CD4-positive, alpha-beta T cell treated with Interferon gamma for 1 hour (primary cell): ENCODE measurements at places on chromosomes 2 and 18.

DNA sequence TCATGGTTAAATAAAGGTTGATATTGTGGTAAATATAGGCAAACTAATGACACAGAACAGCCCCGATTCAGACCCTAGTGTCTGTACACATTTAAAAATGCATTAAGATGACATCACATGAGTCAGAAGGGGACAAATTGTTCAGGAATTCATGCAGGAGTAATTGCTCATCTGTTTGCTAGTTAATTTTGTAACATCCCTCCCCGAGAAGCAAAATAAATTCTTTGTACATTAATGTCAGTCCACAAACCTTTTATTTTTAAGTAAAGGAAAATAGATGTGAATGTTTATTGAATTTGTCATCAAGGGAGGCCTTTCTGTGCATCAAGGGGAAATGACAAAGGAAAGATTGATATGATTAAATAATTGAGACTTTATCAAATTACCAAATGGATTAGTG is 69.9 kb downstream of the SH3BP4 start:
- DNase-seq, result no peak

DNA sequence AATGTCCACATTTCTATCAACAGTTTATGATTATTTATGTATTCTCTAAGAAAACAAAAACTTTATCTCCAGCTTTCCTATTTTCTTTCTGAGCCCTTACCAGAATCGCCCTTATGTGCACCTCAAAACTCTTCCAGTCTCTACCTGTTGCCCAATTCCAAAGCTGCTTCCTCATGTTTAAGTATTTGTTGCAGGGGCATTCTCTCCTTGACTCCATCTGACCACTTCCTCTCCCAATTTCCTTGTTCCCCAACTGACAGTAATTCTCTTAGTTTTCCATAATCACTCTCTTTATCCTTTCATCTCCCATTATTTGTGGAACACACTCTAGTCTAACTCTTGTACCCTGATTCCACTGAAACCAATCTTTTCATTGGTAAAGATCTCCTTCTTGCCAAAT is 105.4 kb upstream of the RBBP8 start:
- no peak for DNase-seq

DNA sequence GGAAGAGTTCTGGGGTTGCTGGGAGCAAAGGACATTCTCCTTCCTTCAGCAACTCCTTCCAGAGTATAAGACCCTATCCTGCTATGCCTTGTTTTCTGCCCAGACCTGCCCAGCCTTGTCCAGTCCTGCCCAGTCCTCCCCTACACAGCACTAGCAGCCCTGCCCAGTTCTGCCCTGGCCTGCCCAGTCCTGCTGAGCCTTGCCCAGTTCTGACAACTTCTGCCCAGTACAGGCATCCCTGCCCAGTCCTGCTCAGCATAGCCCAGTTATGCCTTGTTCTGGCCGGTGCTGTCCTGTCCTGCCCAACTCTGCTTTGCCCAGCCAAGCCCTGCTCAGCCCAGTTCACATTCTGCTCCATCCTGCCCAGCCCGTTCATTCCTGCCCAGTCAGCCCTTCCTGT is 44.9 kb upstream of the ALK start:
- DNase-seq, result no peak

DNA sequence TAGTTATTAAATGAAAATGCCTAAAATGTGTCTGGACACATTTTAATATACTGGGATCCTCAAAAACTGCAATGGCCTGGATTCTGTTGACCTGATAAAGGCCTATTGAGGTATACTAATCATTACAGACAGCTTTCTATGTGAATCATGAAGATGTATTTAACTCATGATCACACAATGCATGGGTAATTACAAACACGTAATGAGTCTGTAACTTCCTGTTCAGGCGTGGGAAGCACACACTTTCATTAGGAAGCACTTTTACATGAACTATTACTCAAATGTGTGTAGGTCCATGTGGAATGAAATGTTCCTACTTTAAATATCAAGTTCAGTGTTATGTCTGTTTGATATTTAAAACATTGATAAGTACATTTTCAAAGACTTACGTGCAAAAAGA is 108.7 kb downstream of the NCKAP5 start:
- no peak for DNase-seq

- DNase-seq, result no peak
Observed at GRCh38 chr2:44817256-44817655, 124.2 kb upstream of the SIX3 start.

- DNase-seq, result no peak
Observed at GRCh38 chr2:71545572-71546274, 92.4 kb downstream of the DYSF start.

DNA sequence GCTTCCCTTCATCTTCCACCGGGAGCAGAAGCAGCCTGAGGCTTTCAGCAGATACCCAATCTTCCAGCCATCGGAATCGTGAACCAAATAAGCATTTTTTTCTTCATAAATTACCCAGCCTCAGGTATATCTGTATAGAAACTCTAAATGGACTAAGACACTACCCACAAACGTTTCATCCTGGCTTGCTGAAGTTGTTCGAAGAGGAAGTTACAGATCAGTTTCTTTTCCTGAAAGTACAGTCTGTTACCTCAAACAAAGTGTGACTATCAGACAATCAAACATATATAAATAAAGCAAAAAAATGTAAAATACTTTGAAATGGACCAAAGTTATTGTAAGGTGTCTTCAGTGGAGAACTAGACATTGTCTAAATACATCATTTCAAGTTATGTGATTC is 97.9 kb downstream of the MREG start:
- DNase-seq, result no peak

DNA sequence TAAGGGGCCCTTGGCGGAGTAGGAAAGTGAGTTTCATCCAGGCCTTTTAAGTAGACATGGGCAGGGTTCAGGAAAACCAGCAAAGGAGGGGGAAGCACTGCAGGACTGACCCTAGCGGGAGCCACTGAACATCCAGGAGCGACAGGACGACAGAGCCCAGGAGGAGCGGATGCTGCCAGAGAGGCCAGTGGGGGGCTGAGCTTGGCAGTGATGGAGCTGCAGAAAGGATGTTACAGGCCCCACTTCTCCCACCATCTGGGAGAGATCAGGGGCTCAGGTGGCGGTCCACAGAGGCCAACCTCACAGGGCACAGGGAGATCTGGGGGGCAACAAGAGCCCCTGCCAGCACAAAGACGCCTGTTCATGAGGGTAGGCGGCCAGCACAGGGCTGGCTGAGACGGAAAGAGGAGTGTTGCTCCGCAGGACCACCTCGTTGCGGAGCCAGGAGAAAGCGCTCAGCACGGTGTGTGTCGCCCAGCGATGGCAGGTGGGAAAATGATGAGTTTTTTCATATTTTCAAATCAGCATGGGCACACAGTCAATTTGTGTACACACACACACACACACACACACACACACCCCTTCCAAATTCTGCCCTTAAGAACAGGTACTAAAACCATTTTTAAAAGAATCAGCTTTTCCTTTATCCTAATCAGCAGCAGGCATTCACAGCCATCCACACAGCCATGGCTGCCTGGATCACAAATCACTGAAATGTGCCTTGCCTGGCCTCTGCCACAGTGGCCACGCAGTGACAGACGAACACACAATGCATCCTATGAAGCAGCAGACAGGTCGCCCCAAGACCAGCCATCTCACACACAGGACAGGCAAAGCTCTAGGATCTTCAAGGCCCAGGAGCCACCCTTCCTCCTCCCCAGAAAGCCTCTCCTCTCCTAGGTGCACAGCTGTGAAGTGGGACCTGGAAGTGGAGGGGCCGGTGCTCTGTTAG is 63.2 kb downstream of the NDUFA10 start:
- no peak for DNase-seq

GRCh38 chr2:183081911-183082310 is 3.4 kb downstream of the DUSP19 start:
- no peak for DNase-seq

DNA sequence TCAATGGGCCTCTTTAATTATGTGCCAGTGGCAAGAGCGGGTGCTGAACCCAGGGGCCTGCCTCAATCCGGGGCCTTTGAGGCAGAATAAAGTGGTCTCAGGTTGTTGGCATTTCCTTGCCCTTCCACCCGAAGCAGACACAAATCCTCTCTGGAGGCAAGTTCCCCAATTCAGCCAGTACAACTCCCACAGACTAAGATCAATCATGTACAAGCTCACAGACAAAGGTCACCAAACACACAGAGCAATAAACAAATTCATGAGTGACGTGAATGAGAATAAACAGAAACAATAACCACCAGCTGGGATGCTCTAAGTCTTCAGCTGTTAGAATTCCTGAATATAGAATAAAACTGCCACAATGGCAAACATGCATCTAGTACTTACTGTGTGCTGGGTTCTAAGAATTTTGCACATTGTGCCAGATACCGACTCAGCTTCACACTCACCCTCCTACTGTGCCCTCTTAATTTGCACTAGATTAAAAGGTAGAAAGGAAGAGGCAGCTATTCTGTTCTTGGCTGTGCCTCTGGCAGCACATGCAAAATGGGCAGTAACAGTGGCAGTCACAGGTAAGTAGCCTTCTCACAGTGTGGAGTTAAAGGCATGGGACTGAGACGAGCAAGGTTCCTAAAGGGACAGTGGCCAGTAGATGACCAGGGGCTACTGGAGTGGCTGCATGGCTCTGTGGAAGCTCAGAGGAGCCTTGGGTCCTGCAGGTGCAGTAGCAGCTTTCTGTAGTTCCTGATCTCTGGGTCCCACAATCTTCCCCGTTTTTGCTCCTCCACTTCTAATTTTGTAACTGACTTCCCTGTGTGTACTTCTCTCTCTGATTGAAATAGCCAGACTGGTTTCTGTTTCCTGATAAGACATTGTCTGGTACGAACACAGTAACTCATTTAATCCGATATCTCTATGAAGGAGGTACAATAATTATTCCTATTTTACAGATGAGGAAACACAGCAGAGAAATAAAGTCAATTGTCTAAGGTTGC is 34.6 kb upstream of the IL1B start:
- no peak for DNase-seq
